ENCODE measurements at places on chromosomes 7 and 10. TPM values are rescaled to one million over a fixed set of nuclear protein-coding genes. Genes with fewer than 3 reads are reported as not detected.

- DNase-seq, result no peak
Observed at GRCh38 chr10:4835494-4835918, 9.5 kb downstream of the AKR1E2 start.

DNA sequence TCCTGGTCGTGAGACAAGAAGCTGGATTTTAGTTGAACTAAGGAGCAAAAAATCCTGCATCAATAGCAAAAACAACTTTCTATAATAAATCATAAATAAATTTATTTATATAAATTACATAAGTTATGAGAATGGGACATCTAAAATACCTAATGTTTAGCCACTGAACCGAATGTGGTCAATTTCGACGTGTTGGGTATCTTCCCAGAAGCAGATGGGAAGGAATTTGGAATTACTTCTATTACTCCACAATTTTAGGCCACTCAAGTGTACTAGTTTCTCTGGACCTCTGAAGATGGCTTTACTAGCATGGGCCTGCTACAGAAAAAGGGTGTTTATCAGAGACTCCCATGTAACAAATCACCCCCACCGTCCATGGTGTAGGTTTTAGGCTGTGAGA is 172.0 kb downstream of the PRPF18 start:
- DNase-seq, result no peak

DNA sequence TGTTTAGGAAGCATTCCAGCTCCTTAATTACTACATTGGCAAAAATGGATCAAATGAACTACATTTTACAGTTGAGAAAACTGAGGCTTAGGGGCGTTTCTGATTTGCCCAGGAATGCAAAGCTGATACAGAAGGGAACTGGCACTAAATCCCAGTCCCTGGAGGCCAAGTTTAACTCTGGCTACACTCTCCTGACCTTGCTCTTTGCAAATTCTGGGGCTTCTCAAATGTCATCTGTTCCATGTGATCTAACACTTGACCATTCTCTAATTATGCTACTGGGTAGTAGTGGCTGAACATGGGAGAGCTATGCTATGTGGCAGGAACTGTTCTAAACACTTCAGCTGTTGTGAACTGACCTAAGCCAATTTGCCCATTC is 11.3 kb upstream of the HABP2 start:
- DNase-seq, result no peak

- no peak for DNase-seq
Observed at GRCh38 chr7:77262316-77262715, 62.7 kb upstream of the FGL2 start.

- no peak for DNase-seq
Observed at GRCh38 chr7:144997512-144997911, 161.7 kb upstream of the TPK1 start.

The CYP2C19 gene
- 188 TPM for total RNA-seq

Data from mucosa of gallbladder (tissue), 1 donor.